H4 (cell line): ENCODE measurements at places on chromosomes 4 and X. TPM values are rescaled to one million over a fixed set of nuclear protein-coding genes. Genes with fewer than 3 reads are reported as not detected.

SNCA gene
- total RNA-seq, result 19.5 and 29.6 TPM in 2 replicates

DGKK gene
- not detected in 2 replicates for total RNA-seq

AGTR2 gene
- 0.25 TPM in 1 of 2 replicates, not detected in the other for total RNA-seq

SERTM2 gene
- 0.74 and 1.5 TPM in 2 replicates for total RNA-seq

DOK7 gene
- total RNA-seq, result 0.04 and 0.58 TPM in 2 replicates

SORCS2 gene
- 0.02 and 0.08 TPM in 2 replicates for total RNA-seq

ZFP92 gene
- not detected in 2 replicates for total RNA-seq

HSFX4 gene
- total RNA-seq, result not detected in 2 replicates

SH2D1A gene
- total RNA-seq, result not detected in 2 replicates

GNRHR gene
- not detected in 2 replicates for total RNA-seq

TCEAL1 gene
- total RNA-seq, result 16.4 and 27.4 TPM in 2 replicates

PPP4R3C gene
- total RNA-seq, result 0.04 and 0.06 TPM in 2 replicates

UGDH gene
- total RNA-seq, result 118 and 170 TPM in 2 replicates

CDS1 gene
- 3.1 and 3.7 TPM in 2 replicates for total RNA-seq

GRCh38 chr4:87851332-87851731 lies 18.6 kb downstream of the MEPE start:
- DNase-seq, result no peak

DNA sequence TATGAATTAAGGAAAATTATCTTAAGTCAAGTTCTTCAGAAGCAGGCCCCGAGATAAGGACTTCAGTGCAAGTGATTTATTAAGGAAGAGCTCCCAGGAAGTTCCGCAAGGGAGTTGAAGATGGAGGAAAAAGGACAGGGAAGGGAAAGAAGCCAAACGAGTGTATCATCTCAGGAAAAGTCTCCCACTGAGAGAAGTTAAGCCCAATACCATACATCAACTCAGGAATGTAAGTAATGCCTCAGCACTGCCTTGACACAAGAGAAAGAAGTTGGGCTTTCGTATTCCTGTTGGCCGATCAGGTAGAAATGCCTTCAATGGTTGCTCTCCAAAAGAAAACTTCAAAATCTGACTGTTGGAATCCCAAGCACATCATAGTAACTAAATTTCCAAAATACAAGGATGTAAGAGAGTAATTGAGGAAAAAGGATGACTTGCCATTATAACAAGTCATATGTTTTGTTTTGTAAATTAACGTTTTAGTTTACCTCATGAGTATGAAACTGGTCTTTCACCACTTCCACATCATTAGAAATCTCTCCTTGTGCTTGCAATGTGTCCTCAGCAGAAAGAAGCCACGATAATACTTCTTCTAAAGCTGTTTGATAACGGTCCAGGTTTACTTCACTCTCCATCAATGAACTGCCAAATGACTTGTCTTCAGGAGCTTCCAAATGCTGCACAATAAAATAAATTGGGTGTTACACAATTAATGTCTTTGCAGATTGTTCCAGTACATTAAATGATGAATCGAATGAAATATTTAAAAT lies 566.7 kb downstream of the DMD start:
- DNase-seq, result no peak

- DNase-seq, result peak; percentile 72
These were observed 3.2 kb upstream of the STIM2 start for GRCh38 chr4:26857278-26858034.

- no peak for DNase-seq
These were observed 174.8 kb upstream of the GLRA2 start for GRCh38 chrX:14354521-14354920.

DNA sequence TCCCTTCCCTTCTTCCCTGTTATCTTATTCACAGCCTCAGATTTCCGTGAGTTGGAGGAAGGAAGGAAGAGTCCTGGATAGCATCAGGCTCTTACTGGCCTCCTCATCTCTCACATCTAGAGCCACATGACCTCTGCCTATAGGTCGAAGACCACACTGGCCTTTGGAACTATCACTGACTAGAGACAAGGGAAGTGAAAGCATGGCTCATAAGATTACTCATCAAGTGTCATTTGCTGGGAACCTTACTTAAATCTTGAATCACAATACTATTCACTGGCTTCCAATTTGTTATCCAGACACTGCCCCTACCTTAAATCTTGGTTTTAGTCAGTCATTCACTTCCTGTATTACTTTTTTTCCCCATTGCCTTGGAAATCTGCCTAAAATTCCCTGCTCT lies 61.6 kb upstream of the MTMR8 start:
- DNase-seq, result no peak

DNA sequence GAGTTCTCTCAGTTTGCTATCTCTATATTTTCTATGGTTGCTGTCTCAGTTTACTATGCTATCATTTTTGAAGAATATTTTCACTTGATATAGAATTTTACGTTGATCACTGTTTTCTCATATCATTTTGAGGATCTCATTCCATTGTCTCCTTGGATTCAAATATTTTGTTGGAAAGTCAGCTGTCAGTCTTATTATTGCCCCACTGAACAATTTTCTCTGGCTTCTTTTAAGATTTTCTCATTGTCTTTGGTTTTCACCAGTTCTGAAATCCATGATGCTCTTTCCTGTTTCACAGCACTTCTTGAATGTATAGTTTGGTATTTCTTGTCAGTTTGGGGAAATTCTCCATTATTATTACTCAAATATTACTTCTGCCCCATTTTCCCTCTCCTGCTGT lies 81.1 kb downstream of the ENPP6 start:
- no peak for DNase-seq

- no peak for DNase-seq
These were observed 174.4 kb upstream of the BCOR start for GRCh38 chrX:40272141-40272540.

DNA sequence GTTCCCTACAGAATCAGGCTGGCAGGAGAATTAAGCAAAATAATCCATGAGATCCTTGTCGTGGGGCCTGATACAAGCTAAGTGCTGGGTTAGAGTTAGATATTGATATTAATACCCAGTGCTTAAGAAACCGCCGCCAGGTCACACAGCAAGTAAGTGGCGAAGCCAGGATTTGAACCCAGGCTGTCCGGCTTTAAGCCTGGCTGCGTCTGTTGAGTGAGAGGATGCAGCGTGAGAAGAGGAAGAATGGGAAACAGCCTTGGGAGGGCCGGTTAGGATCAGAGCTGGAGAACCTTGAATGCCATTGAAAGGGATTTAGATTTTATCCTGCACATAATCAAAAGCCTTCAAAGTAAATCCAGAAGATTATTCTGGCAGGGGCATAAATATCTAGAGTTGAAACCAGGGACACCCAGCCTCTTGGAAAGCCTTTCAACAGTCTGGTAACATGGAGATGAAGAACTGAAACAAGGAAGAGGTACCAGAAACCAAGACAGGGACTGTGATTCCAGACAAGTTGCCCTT lies 64.8 kb upstream of the HELT start:
- DNase-seq, result no peak

DNA sequence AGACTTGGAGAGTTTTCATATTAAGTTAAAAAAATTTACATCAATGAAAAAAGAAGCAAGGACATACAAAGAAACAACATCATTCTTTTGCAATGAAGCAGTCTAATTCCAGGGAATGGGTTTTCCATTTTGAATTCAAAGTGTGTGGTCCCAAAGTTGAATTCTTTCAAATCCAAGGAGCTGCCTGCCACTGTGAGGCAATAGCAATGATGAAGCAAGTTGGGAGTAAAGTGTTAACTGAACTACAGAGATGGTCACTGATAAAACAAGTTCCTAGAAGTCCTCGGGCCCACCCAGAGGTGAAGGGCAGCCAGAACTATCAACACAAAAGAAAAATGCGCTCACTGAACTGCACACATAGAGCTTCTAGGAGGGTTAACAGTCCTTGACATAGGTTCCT lies 115.9 kb downstream of the RAB28 start:
- DNase-seq, result no peak

DNA sequence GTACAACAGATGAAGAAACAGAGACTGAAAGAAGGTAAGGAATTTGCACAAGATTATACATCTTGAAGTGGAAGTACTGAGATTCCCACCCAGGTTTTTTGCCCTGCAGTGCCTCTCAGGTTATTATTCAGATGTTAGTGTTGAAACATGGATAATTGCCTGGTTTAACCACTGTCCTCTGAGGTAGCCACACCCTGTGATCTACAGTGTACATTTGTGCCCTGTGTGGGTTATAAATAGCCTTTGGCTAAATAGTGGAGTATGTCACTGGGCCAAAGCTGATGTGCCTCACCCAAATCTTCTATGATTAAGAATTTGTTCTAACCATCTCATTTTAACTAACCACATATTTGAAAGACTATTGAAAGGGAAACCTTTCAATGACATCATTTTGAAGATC lies 5.4 kb upstream of the ASB5 start:
- DNase-seq, result peak; percentile 65

- DNase-seq, result no peak
These were observed 100.3 kb upstream of the DDIT4L start for GRCh38 chr4:100290585-100290984.

DNA sequence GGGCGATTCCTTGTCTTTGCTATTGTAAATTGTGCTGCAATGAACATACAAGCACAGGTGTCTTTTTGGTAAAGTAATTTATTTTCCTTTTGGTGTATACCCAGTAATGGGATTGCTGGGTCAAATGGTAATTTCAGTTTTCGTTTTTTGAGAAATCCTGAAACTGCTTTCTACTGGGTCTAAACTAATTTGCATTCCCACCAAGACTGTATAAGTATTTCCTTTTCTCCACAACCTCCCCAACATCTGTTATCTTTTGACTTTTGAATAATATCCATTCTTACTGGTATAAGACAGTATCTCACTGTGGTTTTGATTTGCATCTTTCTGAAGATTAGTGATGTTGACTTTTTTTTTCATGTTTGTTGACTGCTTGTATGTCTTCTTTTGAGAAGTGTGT lies 2506.0 kb downstream of the PCDH7 start:
- no peak for DNase-seq

DNA sequence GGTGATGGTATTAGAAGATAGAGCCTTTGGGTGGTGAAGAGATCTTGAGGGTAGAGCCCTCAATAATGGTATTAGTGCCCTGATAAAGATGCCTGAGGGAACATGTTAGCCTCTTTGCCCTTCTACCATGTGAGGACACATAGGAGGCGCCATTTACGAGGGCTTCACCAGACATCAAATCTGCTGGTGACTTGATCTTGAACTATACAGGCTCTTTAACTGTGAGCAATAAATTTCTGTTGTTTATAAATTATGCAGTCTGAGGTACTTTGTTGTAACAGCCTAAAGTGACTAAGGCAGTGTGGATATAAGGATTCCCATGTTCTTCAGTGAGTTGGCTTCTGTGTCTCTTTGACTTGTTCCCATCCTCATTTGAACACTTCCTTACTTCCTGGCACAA lies 11.8 kb downstream of the MOB1B start:
- DNase-seq, result no peak

DNA sequence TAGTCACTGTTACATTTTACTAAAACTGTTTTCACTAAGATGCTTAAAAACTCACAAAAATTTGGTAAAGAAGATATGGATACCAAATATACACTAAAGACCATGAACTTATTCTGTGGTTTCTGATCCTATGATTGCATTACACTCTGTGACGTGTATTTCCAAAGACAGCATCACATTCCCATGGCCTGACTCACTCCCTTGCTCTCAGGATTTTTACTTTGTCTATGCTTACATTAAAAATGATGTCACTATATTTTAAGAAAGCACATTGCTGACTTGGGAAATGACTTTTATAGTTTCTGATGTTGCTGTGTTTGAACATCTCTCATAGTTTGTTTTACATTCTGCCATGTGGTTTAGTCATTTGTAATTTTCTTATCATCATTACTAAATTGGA lies 327.9 kb upstream of the MAGEB18 start:
- DNase-seq, result peak; percentile 47

DNA sequence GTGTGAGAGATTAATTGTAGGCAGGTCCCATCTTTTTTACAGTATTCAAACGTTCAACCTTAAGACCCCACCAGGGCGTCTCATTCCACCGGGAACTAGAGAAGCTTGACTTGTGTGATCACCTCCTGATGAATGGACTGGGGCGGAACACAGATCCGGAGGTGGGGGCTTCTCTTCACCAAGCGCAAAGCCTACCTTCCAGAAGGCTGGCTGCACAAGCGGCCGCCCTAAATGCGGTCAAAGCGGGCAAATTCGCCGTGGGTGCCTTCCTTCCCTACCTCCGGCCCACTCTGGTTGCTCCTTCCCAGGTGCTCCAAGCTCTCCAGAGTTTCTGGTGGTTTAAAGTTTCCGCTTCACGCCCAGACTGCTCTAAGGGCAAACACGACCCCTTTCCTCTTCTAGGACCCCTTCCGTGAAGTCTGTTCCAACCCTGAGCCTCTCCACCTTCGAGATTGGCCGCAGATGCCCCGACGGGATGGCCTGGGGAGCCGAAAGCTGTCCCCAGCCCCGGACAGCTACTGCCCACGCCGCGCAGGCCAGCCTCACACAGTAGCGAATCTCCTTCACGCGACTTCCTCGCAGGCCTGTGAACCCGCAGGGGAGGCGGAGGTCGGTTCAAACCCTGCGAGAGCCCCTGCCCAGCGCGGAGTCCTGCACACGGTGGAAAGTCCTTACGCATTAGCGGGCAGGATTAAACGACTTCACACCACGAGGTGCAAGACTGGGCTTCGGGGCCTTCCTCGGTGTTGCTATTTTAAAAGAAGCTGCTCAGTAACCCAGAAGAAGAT lies 1.6 kb upstream of the WWC2 start:
- no peak for DNase-seq

DNA sequence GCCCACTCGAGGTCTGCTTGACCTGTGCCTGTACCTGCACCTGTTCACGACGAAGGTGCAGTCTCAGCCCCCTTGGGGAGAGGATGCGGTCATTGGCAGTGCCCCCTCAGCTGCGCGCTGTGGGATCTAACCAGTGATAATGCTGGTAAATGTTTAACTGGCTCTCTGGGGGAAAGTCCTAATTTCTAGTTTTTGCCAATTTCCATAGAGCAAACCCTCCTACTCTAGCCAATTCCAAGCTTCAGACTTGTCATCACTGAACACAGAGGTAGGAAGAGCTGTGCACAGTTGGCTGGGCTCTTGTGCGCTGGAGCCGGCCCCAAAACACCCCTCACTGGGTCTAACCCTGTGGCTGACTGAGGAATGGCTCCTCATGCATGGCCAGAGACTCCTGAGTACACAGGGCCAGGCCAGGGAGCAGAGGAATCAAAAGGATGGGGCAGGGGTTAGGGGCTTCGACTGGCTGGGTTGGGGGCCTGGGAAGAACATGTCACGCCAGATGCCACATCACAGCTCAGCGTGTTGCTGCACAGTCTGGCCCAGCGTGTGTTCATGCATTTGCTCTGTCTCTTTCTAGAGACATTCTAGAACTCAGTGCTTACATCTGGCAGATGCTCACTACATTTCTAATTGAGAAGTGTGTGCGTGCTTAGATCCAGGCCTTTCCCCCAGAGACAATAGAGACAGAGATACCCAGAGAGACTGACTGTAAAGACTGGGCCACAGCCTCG lies 270.8 kb downstream of the BCOR start:
- DNase-seq, result no peak

- DNase-seq, result no peak
These were observed 10.4 kb downstream of the MED28 start for GRCh38 chr4:17624821-17625220.

DNA sequence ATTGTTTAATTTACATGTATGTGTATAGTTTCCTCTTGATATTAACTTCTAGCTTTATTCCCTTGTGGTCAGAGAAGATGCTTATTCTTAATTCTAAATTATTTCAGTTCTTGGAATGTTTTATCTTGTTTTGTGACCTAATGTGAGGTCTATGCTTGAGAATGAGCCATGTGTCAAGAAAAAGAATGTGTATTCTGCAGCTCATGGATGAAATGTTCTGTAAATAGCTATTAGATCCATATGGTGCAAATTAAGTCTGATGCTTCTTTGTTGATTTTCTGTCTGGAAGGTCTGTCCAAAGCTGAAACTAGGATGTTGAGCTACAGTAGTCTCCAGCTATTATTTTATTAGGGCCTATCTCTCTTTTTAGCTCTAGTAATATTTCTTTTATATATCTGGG lies 187.3 kb upstream of the RASGEF1B start:
- no peak for DNase-seq
